Activated T-cell treated with anti-CD3 and anti-CD28 coated beads for 24 hours (primary cell): ENCODE measurements at places on chromosomes 1 and 21.

- no peak for DNase-seq
Observed at GRCh38 chr1:158931055-158931737, at the start of gene PYHIN1. TSS of gene PYHIN1 (plus strand) at chr1:158931552. CDS start at chr1:158936911, 5,359 bp downstream.

- no peak for DNase-seq
Observed at GRCh38 chr1:2159124-2159523, 35.4 kb downstream of the FAAP20 start.

GRCh38 chr1:163664671-163665335 is 343.0 kb downstream of the NUF2 start:
- no peak for DNase-seq

- DNase-seq = no peak
Observed at GRCh38 chr1:31744165-31744888, 19.8 kb downstream of the ADGRB2 start.

- no peak for DNase-seq
Observed at GRCh38 chr1:26259005-26259404, 20.9 kb upstream of the SH3BGRL3 start.

DNA sequence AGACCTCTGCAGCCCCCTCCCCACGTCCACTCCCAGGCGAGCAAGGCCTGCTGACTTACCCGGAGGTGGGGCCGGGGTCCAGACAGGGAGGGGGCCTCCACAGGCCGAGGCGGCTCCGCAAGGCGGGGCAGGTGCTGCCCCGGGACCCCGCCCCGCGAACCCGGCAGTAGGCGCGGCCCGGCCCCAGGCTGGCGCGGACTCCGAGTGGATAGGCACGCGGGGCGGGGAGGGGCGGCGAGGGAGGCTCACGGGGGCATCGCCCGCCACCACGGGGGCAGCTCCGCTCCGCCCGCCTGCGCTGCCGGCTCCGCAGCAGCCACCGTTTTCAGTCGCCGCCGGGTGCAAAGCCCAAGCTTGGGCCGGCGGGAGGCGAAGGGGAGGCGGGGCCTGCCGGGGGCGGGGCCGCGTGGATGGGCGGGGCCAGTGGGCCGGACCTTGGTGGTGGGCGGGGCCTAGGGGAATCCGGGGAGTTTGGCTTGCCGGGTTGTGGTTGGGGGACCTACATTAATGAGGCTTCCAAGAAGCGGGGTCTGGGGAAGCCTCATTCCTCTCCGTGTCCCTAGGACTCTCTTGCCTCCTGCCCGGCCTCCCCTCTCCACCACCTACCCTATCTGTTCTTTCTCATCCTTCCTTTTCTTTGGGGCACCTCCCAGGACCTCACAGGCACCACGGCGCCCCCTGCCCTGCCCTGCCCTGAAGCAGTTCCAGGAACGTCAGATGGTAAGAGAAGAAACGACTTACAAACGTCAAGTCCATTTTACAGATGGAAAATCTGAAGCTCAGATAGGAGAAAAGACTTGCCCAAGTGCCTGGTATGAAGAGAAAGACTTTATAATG is at the start of gene RIMS3:
Gene RIMS3, minus strand, starts transcription at position 348 of the 837 bp plus-strand sequence. CDS start 23,757 bp downstream, outside the sequence.
- DNase-seq = peak; percentile 81
